Astrocyte (in vitro differentiated cells and primary cell): ENCODE measurements at places on chromosomes 16 and 17. TPM values are rescaled to one million over a fixed set of nuclear protein-coding genes. Genes with fewer than 3 reads are reported as not detected.

DNA sequence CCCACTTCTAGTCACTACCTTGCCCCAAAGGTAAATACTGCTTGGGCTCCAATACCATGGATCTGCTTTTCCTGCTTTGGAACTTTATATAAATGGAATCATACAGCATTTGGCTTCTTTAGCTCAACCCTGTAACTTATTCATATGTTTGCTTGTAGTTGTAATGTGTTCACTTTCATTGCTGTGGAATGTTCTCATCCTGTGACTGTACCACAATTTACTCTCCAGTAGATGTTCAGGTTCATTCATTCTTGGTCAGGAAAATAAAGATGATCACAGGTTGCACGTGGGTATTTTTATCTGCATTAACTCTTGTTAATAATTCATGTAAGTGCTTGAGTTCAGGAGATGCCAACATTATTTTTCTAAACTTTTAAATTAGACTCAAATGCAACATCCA lies 6.7 kb upstream of the BEAN1 start:
- no peak for DNase-seq

DNA sequence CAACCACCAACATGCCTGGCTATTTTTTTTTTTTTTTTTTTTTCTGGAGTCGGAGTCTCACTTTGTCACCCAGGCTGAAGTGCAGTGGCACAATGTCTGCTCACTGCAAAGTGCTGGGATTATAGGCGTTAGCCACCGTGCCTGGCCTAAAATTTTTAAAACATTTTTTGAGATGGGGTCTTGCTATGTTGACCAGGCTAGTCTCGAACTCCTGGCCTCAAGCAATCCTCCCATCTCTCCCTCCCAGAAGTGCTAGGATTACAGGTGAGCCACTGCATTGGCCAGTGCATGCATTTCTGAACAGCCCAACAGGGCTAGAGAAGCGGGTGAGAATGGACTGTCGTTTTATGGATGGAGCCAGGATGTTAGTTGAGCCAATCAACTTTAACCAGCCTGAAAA lies 72.4 kb downstream of the ERCC4 start:
- DNase-seq = no peak

GRCh38 chr17:9905902-9906301 lies 831 bp upstream of the RCVRN start:
- DNase-seq = no peak

DNA sequence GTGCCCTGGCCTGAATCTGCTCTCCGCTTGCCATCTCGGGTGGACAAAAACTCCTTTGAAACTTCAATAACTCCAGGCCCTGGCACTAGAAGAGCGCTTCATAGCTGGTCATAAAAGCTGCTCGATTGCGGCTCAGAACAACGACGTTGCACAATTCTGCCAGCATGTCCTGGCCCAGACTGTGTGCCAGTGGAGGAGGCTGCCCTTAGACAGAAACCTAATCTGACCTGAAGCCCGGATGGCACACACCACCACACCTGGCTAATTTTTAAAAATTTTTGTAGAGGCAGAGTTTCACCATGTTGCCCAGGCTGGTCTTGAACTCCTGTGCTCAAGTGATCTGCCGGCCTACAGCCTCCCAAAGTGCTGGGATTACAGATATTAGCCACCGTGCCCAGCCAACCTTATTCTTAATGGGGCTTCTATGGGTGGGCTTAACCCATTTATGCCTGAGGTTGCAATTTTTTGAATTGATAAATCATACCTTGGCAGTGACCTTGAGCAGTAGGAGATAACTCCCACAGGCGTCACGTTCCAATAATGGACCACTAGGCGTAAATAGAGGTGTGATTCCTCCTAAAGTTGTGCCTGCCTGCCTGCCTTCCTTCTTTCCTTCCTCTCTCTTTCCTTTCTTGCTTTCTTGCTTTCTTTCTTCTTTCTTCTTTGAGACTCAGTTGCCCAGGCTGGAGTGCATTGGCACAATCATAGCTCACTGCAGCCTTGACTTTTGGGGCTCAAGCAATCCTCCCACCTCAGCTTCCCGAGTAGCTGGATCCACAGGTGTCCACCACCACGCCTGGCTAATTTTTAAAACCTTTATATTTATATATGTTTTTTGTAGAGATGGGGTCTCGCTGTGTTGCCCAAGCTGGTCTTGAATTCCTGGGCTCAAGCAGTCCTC lies 1.1 kb upstream of the PPL start:
- no peak for DNase-seq

DNA sequence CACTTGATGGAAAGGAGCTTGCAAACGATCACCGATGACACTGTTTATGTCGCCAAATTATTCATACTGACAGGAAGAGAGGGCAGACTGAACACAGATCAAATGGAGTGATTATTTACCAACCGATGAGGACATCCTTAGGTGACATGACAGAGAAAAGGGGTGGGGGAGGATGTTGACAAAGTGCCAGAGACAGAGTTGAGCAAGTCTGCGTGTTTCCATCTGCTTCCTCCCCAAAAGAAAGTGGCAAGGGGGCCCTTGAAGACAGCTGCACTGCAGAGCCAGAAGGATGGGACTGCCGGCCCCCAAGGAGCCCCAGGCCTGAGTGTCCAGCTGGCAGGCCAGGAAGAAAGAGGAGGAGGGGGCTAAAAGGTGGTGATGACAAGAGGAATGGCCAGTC lies 191.0 kb upstream of the RPL38 start:
- DNase-seq = no peak

- no peak for DNase-seq
These were observed 57.2 kb downstream of the ACTG1 start for GRCh38 chr17:81455387-81455786.

DNA sequence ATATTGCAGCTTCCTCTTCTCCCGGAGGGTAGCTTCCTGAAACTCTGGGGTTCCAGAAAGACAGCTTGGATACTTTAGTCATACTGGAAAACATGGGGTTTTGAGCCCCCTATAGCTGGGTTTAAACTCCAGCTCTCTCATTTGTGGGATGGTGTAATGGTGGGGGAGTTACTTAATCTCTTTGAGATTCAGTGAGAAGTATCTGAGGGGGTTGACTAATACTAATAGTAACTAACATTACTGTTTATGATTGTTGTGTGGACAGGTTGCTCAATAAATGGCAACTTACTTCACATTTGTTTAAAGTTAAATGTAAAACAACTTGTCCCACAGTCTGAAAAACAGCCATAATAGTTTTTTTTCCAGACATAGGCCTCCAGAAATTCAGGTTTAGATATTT lies 5.1 kb upstream of the SUZ12 start:
- no peak for DNase-seq

GRCh38 chr16:54216268-54216667 lies 70.3 kb downstream of the IRX3 start:
- DNase-seq = no peak

DNA sequence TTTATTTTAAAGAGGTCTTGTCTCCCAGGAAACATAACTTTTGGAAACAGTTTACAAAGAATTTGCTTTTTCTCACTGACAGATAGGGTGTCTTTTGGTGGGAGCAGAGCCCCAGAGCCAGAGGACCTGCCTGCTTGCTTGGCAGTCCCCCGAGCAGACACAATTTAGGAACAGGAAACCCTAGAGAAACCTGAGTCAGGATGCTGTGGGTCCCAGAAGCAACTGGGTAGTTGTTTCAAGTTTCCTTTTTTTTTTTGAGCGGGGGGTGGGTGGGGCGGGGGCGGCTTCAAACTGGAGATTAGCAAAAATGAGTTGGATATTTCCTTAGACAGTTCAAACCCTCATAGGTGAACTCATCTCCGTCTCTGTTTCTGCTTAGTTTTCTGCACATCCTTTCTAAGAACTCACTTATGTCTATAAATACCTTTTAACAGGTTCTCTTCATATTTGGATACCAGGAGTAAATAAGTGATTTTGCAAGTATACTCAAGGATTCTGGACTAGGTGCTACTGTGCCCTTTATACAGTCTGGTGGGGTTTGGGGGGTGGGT lies 135.1 kb downstream of the PRKCA start:
- DNase-seq = no peak

DNA sequence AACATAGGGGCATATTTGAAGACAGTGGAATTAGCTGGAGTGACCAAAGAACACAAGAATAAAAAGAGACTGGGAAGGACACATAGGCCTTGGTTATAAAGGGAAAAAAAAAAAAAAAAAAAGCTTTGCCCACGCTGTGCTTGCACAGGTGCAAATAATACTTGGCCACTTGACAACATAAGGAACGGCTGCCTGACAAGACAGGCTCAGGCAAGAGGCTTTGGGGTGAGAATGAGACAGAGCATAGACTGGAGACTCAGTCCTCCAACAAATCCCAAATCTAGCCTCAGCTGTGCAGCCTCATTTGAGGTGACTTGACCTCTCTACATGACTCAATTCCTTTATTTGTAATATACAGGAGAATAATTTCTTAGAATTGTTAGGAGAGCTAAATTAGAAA lies 332.8 kb upstream of the DYNLRB2 start:
- DNase-seq = no peak

Gene TP53TG3F
- not detected in 2 replicates for total RNA-seq

Gene BTBD17
- total RNA-seq = not detected in 2 replicates

Gene TNP2
- not detected in 2 replicates for total RNA-seq
